ENCODE measurements at places on chromosomes 5 and 9.
A peak's percentile ranks its signal among the peaks of the same experiment; 100 is the strongest.

DNA sequence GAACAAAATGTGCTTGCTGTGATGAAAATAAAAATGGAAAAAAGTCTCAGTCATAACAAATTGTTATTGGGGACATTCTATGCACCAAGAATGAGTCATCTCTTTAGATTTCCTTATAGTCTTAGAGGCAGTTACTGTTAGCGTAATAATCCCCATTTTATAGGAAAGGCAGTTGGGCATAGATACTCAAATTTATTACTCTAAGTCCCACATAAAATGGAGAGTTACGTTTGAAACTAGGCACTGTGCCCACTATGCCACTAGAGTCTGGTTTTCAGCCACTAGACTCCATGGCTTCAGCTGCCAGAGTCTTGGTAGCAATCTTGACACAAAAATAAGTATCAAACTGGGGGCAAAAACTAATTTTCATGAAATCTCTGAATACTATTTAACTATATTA is 317.9 kb upstream of the MEF2C start:
- no peak for DNase-seq

- no peak for DNase-seq
Observed at GRCh38 chr5:17340379-17340778, 122.9 kb downstream of the BASP1 start.

DNA sequence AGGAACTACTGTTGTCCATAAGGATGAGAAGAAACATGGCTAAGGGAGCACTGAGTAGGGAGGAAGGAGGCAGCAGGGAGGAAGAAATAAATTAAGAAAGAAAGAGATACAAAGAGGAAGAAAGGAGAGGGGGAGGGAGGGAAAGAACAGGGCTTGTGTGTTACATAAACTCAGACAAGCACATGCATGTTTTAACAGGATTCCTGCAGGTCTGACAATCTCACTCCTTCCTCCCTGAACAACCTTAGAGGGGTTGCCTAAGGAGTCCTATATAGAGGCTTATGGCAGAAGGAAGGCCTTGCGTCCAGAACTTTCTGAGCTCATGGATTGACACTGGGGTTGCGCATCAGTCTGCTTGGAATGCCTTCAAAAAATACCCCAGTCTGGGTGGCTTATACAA is 4.2 kb upstream of the KCNIP1 start:
- no peak for DNase-seq

- DNase-seq: peak; percentile 35
Observed at GRCh38 chr9:35051069-35051967, 21.1 kb downstream of the VCP start.

GRCh38 chr5:176319827-176320554 is 41.6 kb downstream of the KIAA1191 start:
- no peak for DNase-seq

DNA sequence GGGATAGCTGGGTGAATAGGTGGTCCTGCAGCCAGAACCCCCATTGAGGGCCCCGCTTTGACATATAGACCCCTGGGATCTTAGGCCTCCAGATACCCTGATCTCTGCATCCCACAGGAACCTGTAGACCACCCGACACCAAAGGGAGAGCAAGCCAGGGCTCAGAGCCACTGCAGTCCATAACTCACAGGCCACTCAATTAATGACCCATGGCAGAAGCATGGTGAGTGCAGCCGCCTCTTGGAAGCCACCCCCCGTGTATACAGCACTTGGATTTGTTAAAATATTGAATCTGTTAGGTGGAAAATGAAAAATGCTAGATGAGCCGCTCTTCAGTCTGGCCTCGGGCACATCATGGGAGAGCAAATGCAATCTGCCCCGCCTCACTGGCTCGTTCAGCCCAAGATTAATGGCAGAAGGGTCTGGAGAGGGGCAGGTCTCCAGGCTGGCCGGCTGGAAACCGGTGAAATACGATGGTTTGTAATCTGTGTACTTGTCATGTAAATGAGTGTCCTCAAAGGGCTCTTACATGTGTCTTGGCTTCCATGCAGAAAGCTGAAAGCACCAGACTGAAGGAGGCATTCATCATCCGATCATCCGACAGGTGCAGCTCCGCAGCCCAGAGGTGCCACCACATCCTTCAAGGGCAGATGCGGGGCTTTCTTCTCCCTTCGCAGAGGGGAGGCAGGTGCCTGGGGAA is 111.3 kb downstream of the OLFM1 start:
- DNase-seq: no peak

- DNase-seq: no peak
Observed at GRCh38 chr5:80250801-80251200, 5.0 kb downstream of the SERINC5 start.

GRCh38 chr5:59485629-59486439 is 407.7 kb downstream of the PDE4D start:
- DNase-seq: no peak

DNA sequence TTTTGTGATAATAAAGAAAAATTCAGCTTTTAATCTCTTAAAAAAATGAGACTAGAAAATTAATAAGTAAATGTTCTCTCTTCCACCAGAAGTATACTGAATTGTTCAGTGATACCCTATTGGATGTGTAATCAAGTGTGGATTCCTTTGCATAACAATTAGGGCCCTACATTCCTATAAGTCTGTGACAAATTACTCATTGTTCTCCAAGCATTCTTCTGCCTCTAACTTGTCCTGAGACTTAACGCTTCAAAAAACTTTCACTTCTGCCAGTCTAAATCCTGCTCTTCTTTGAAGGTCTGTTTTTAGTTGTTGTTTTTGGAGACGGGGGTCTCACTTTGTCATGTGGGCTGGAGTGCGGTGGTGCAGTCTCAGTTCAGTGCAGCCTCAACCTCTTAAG is 9.2 kb upstream of the DDX46 start:
- no peak for DNase-seq

- no peak for DNase-seq
Observed at GRCh38 chr9:129493002-129493705, 127.7 kb downstream of the C9orf50 start.

GRCh38 chr9:30125881-30126280 is 2258.6 kb upstream of the ACO1 start:
- no peak for DNase-seq

GRCh38 chr5:111597491-111597890 is 85.2 kb upstream of the STARD4 start:
- no peak for DNase-seq

GRCh38 chr9:111740739-111741138 is 54.0 kb downstream of the SHOC1 start:
- no peak for DNase-seq

- no peak for DNase-seq
Observed at GRCh38 chr5:9197881-9198260, 348.0 kb downstream of the SEMA5A start.

DNA sequence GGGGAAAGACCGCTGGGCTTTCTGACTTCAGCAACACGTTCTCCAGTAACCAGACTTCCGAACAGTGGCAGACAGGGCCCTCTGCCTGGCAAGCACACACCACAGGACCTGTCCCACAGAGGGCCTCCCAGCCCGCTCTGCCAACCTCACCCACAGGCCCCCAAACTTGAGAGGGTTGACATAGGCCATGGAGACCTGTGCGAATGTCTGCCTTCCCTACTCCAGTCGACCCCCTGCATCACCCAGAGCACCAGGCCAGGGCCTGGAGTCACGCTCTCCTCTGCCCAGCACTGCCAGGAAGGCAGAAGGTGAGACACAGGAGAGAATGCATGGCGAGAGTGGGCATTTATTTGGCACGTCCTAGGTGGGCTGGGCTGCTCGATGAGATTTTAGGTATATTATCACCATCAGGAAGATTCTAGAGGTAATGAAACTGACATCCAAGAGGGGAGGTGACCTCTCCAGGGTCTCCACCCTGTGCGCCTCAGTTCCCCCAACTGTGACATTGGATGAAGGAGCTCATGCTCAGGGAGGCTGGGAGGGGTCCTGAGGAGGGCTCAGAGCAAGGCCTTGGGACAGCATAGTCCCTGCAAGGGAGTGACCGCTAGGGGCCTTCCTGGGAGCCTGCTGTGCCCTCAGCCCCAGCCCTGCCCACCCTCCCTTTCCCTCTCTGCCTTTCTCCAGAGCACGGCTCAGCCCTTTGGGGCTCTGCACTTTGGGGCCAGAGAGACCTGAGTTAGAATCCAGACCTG is 54.9 kb downstream of the DUSP1 start:
- DNase-seq: no peak

- no peak for DNase-seq
Observed at GRCh38 chr5:355958-356357, 34.4 kb downstream of the AHRR start.
